ENCODE measurements at places on chromosomes 5 and 9.
A peak's percentile ranks its signal among the peaks of the same experiment; 100 is the strongest.

DNA sequence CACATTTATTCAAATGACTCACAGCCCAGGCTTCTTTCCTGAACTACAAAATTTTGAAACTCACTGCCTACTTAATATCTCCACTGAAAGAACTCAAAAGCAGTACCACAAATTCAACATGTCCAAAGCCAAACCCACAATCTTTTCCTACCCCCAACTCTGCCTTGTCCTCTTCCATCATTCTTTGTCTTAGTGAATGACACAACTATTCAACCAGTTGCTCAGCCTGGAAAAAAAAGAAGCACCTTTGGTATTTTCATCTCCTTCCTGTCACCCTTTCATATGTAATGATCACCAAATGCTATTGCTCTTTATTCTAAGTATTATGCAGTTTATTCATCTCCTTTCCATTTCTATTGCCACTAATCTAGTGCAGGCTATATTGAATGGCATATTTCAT is 216.3 kb downstream of the TMEM232 start:
- no peak for DNase-seq

GRCh38 chr5:169036079-169036805 is 264.7 kb downstream of the SLIT3 start:
- DNase-seq = no peak

GRCh38 chr9:28320616-28321015 is 747.3 kb upstream of the C9orf72 start:
- DNase-seq = no peak

DNA sequence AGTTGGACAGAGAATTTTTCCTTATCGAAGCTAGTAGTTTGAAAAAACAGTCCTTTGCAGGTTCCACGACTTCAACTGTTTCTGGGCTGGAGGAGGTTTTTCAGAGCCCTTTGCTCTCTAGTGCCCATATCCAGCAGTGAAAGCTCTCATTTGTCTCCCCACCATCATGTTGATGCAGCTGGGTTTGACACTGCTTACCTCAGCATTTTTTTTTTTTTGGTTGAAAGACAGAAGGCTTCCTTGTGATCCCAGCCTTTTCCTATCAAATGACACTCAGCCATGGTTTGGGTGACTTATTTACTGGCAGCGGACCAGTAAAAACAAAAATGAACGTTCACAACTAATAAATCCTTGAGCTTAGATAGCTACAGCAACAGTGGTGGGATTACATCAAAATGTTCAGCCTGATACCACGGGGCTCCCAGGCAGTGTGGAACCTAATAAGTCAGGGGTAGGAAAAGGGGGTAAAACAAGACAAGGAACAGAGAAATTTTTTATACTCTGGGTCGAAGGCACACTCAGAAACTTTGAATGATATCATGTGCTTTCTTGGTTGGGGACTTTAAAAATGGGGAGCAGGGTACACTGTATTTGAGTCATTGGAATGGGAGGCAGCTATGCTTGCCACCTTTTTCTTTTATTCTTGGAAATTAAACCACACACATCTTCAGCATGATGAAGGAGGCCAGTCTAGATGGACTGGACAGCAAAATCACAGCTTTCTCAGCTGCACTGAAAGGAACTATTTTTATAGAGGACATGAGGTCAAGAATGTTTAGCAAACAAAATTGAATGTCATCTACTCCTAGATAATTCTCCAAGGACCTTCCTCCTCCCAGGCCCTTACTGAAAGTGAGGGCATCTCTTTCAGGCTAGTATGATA is 308.9 kb upstream of the MPDZ start:
- DNase-seq = no peak

- DNase-seq = no peak
Measured at GRCh38 chr5:90866915-90867731, 308.5 kb downstream of the ADGRV1 start.

- DNase-seq = no peak
Measured at GRCh38 chr9:4984171-4984620, 876 bp upstream of the JAK2 start.

DNA sequence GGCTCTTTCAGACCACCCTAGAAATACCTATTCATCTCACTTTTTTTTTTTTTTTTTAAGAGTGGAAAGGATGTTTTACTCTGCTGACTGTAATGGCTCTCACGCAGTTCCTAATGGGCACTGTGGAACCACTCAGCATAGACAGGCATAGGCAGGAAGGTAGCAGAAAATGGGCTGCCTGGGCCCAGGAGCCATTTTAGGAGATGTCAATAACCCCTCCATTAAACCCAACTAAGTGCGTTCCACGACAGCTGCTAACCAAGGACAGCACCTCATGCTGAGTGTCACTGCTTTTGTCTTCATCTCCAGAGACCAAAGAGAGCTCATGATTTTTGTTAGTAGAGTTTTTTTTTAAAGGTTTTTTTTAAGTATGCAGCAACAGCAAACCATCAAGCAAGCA is 15.3 kb downstream of the MAP1B start:
- no peak for DNase-seq

GRCh38 chr5:123868267-123868666 is 356.3 kb downstream of the CSNK1G3 start:
- DNase-seq = no peak

- no peak for DNase-seq
Measured at GRCh38 chr9:92723801-92724323, 40.8 kb downstream of the BICD2 start.

DNA sequence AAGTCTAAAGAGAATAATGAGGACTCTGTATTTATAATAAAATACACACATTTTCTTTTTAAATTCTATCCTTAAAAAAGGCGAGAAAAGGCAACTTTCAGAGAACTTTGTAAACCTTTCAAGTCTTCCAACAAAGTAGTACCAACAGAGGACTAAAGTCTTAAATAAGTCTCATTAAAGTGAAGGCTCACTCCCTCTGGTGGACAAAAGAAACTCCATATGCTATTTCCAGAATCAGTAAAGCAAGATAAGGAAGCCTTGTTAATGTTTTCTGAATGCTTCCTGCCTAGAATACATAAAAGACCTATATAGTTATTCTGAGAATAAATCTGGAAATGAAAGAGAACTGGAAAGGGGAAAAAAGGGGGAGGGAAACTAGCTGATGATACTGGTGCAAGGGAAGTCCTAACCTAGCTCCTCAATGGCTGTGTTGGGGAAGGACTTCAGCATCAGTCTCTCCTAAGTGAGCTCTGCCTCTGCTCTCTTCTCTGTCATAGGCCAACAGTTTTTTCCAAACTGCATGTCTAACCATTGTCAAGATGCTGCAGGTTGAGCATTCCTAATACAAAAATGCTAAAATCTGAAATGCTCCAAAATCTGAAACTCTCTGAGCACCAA is 7.2 kb downstream of the HMGCS1 start:
- DNase-seq = peak; percentile 68

DNA sequence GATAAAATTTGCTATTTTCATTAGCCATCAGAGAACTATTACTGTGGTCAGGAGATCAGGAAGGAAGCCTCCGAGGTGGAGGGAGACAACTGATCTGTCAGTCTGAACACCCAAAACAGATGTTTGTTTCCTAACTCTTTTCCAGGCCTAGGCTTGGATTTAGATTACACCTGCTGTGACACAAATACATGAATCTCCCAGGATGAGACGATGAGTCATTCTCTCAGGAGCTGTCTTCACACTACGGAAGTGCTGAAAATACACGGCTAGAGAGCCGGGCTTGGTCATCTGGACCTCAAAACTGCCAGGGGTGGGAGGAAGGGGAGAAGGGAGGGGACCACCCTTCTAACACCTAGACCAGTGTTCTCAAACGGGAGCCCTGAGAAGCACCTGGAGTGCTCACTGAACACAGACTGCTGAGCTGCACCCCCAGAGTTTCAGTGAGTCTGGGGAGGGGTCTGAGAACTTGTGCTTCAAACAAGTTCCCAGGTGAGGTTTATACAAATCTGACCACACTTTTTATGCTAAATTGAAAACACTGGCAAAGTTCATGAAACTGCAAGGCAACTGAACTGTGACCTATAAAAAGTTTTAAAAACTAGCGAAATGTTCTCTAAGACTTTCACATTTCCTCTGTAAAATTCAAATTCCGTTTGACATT is 80.3 kb upstream of the EQTN start:
- no peak for DNase-seq

DNA sequence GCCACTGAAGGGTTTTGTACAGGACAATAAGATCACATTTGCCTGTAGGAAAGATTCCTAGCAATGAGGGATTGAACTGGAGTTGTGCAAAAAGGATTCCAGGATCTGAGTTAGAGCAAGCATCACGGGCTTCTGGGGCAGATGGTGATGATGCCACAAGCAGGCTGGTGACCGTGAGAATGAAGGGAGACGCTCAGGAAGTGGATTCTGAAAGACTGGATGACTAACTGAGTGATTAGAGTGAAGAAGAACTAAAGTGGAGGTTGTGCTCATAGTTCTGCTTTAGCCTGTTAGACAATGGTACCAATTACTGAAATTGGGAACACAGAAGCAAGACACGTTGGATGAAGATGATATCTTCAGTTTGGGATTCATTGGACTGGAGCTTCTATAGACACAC is 168.2 kb downstream of the CD180 start:
- DNase-seq = no peak

- DNase-seq = no peak
Measured at GRCh38 chr9:82152181-82152580, 163.6 kb downstream of the SPATA31D1 start.

- DNase-seq = no peak
Measured at GRCh38 chr5:138706655-138707480, 46.4 kb upstream of the CTNNA1 start.
